NCI-H1092 (cell line): ENCODE measurements at places on chromosomes 12 and 14.
A peak's percentile ranks its signal among the peaks of the same experiment; 100 is the strongest.

- no peak for DNase-seq
Observed at GRCh38 chr12:55724226-55724939, 4.2 kb downstream of the RDH5 start.

DNA sequence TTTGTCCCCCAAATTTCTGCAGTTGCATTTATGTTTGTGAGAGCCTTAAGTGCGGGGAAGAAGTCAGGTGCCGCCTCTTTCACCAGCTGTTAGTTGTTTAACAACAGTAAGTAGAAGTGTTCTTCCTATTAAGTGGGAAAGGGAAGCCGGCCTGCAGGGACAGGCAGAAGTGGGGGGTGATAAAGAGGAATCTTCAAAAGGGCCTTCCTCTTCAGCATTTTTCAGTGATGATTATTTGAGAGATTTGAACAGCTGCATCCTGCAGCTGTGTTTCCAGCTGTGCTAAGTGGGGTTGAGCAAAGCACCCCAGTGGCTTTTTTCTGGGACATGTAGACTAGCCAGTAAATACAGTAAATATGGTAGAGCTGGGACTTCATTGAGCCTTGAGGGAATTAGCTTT is 32.1 kb upstream of the SLC38A1 start:
- DNase-seq, result peak; percentile 41

GRCh38 chr12:121102307-121102706 is 30.4 kb upstream of the P2RX7 start:
- DNase-seq, result no peak

DNA sequence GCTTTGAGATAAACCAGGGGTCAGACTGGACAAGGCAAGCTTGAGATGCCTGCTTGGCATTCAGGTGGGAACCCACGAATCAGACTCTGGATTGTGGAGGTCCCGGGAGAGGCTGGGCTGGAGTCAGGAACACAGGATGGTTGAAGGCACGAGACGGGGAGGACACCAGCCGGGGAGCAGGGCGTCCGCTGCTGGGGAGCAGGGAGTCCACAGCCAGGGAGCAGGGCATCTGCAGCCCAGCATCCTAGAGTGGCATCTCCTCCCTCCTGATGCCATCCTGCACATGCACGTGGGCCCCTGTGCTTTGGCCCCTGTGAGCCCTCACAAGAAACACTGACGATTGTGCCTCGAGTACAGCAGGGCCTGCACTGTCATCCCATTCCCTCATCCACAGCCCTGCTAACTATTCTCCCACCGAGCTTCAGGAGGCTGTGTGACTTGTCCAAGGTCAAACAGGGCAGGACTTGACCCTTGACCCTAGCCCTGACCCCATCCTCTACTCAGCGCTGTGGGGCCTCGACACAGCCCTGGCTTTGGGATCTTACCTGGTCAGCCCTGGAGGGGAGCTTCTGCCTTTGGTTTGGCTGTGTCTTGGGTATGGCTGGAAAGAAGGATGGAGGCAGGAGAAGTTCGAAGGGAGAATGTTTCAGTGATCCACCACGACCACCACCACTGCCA is 45.1 kb downstream of the CFAP251 start:
- no peak for DNase-seq

- no peak for DNase-seq
Observed at GRCh38 chr14:58414845-58415244, 12.5 kb downstream of the TIMM9 start.

- no peak for DNase-seq
Observed at GRCh38 chr12:92938018-92938417, 8.9 kb upstream of the EEA1 start.

DNA sequence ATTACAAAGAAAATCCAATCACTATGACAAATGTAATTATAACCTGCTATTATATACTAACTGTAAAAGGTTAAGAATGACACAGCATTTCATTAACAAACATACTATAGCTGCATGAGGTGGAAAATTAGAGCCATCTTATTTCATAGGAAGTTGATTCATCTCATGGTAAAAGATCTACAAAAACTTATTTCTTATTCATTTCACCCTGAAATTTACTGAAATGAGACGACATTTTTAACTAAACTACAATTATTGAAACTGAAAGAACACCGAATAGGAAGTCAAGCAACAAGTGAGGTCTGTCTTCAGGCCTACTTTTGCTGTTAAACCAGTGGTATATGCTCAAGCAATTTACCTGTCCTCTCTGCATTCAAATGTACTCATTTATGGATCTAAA is 87.2 kb downstream of the CEP83 start:
- DNase-seq, result no peak

GRCh38 chr12:8603286-8603685 is 9.4 kb downstream of the AICDA start:
- DNase-seq, result no peak
